ENCODE measurements at places on chromosomes 7 and 10.

DNA sequence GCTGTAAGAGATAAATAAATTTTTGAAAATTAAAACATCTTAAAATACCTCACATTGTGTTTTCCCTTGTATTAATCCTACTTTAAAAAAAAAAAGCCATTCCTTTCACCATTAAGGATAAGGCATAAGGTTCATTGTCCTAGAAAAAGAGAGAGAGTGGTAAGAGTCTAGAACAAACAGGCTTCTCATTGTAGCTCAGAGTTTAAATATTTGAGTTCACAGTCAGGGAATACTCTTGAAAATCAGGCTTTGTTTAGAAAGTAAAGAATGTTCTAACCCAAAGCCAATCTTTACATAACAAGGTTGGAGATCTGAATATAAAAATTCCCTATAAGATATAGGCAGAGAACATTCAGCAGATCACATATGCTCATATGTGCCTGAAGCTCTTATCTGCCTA, 40.2 kb upstream of the TES start:
- no peak for DNase-seq

DNA sequence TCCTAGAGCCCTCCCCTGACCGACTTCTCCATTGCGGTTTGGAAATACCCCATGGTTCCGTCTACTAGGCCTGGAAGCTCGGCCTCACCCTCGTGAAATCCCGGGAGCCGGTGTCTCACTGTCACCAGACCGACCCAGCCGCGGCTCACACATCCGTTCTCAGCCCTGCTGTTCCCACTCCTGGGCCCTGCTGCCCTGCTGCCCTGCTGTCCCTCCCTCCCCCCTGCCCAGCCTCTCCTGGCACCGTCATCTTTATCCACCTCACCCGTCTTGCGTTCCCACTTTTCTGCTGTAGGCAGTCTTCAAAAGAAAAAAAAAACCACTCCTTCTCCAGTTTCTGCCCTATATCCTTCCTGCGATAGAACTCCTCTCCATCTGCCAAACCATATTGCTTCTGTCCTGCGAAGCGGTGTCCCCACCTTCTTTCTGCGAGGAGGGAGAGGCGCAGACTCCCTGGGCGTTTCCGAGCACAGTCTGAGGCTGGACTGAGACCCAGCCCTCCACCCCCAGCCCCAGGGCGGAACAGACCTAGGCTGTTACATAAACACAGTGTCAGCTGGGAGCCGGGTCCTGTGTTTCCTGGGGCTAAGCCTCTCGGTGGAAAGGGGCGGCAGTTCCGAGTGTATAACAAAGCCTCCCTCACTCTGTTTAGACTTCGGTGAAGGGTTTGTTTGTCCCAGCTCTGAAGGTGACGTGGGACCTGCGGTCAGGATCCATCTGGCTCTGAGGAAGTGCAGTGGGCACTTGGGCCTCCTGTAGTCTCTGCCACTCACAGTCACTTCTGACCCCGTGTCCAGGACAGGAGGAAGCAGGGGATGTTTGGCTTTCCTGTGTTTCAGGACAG, 2.8 kb downstream of the AGAP3 start:
- no peak for DNase-seq

DNA sequence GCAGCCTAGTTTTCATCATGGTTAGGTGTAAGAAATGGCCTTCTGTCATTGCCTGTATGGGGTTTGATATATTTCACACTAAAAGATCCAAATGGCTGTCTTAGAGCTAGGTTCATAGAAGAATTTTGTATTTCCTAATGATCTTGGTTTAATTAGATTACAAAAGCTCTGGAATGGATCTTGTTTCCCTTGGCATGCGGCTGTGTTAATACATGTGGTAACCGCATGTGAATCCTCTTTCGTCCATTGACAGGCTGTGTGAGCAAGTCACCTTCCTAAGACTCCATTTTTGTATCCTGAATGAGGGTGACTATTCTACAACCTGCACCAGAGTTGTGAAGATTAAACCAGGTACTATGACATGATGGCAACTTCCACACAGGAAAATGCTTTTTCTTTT, 12.4 kb upstream of the FZD1 start:
- DNase-seq: no peak

DNA sequence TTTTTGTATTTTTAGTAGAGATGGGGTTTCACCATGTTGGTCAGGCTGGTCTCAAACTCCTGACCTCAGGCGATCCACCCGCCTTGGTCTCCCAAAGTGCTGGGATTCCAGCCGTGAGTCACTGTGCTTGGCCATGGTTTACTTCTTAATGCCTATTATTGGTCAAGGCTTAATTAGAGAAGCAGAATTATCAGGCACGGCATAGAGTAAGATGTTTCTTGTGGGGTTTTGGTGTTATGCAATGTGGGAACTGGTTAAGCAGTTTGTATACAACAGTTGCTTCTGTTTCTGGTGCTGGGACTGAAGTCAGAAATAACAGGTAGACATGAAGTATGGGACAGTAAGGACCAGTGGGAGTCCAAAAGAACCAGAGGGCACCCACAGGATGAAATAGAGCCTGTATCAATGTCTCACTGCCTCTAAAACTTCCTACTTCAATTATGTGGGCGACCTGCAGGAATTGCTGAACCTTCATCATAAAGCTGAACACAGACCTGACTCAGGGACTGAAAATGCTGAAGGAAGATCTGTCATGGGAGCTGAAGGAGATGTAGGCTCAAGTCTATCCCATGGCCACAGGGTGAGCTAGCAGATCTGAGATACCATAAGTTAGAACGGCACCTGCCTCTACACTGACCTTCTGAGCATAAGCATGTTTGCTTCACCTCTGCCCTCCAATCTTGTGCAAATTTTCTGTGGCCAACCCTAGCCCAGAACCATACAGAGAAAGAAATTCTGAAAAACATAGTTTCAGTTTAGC, 38.3 kb upstream of the VCL start:
- DNase-seq: no peak

GRCh38 chr7:123719197-123719721, 29.5 kb downstream of the WASL start:
- DNase-seq: no peak

DNA sequence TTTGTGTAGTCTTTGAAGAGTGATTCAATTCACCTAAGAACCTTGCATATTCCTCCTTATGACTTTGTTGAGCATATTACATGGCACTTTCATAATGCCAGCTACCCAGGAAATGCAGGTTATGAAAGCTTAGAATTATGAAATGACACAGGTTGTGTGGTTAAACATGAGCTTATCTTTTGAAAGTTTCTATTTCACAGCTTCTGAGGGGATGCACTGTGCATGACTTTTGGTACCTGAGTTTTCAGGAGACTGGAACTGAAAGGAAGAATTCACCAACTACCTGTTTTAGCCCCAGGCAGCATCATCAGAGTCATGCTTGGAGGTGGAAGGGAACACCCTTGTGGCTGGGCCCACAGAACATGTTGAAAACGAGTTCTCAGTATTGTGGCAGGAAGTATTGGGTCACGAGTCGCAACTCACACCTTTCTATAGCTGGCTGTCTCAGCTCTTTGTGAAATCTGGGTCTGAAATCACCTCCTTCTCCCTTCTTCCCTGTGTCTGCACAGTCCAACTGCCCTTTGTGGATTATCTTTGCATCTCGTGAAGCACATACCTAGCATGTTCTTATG, 228.2 kb downstream of the PTEN start:
- DNase-seq: no peak

DNA sequence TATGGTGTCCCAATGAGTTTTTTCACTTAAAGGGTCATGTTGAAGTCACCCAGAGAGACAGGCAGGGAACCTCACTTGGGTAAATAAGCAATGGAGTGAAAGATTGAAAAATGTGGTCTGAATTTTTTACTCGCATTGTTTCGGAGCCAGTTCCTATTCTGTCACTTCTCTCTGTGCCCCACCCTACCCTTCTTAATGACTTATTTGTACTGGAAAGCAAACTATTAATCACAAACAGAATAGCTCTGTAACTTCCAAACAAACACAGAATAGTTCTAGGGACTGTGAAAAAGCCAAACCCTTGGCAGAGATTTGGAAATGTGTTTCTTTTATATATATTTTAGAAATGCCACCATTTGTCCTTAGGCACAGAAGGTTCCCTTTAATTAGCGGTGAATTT, 76.0 kb downstream of the LRMDA start:
- DNase-seq: no peak

GRCh38 chr10:122992031-122992585, 11.9 kb downstream of the PSTK start:
- DNase-seq: no peak

Data from NCI-H1048 (cell line).